ENCODE measurements at places on chromosomes 16 and 17.

- H3K27me3 ChIP-seq: peaks cover 5% of the 10 kb centered on the region
- no peaks in the 10 kb centered on the region for H3K36me3 ChIP-seq
- H3K27ac ChIP-seq: no peak overlapping the region
- no peak for DNase-seq
- no peaks in the 10 kb centered on the region for H3K4me1 ChIP-seq
Observed at GRCh38 chr16:12871784-12872183, 29.6 kb upstream of the SHISA9 start.

DNA sequence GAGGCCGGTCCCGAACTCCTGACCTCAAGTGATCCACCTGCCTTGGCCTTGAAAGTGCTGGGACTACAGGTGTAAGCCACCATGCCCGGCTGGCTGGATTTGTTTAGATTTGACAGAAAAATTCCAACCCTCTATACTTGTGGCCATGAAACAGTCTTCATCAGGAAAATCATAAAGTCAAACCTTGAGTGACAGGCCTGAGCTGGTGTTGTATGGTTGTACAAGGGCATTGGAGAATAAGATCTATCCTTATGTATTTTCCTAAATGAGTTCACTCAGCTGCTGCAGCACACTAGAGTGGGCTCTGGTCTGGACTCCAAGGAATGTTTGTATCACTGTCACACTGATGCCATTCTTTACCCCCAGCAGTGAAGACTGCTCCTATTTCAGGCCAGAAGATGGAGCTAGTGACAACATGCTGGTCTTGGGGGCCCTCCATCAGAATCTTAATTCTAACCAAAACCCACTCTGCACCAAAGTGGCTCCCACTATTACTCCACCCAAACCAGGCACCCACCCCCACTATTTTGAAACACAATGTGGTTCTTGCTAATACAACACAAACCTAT is 27.4 kb downstream of the SNX11 start:
- H3K36me3 ChIP-seq: peaks cover 3% of the 10 kb centered on the region
- H3K4me3 ChIP-seq: no peak overlapping the region
- H3K27me3 ChIP-seq: no peaks in the 10 kb centered on the region
- no peak overlapping the region for H3K27ac ChIP-seq
- no peak for DNase-seq

DNA sequence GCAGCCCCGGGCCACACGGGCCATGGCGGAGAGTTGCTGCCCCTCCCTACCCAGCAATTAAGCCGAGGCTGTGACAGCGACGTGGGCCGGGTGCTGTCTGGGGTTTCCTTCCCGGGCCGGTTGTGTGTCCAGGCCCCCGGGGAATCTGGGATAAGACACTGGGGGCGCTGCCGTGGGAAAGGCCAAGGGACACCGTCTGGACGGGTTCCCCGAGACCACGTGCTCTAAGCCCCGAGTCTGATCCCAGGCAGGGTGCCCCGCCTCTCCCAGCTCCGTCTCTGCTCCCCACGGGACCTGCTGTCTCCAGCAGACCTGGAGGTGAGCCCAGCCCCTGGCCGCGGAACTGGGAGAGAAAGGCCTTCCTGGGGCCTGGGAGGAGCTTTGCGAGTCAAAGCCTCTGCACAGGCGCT is 92.2 kb downstream of the IRX3 start:
- peaks cover 16% of the 10 kb centered on the region for H3K27me3 ChIP-seq
- H3K27ac ChIP-seq: no peak overlapping the region
- no peaks in the 10 kb centered on the region for H3K4me1 ChIP-seq
- H3K36me3 ChIP-seq: no peaks in the 10 kb centered on the region
- no peak for DNase-seq

DNA sequence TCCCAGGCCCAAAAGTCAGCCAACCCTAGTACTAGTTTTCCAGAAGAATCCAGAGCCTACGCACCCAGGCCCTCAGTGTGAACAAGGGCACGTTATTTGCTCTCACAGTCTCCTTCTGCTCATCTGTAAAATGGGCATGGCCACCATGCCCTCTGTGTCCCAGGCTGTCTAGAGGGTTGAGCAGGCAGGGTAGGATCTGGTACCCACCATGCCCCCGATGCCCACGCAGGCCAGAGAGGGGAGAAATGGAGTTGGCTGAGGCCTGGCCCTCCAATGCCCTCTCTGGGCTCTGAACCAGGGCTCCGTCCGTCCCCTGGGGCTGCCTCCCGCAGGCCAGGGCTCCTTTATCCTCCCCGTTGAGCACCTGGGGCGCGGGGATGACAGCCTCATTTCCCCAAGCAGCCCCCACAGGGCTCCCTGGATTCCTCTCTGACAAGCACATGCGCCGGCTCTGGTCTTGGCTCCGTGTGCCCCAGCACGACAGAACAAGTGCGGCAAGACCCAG is 9.1 kb upstream of the BAHCC1 start:
- peaks cover 40% of the 10 kb centered on the region for H3K27me3 ChIP-seq
- peak overlapping the region; percentile 46 for H3K4me3 ChIP-seq
- no peak overlapping the region for H3K27ac ChIP-seq
- peaks cover 6% of the 10 kb centered on the region for H3K4me1 ChIP-seq
- H3K36me3 ChIP-seq: no peaks in the 10 kb centered on the region

DNA sequence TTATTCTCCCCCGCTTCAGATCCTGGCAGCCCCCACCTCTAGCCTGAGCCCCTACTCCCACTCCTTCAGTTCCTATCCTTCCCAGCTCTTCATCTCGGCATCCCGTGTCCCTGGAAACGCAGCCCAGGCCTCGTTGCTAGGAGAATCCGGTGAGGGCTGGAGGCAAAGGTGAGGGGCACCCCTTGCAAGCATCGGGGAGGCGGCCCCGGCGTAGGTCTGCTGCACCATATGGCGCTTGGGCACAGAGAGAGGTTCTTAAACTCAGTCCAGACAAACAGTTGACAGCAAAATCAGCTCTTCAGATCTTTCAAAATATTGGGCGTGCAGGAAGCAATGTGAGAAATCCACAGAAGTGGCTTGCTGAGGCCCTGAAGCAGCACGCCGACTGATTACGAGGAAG is 15.0 kb downstream of the SLC38A8 start:
- peaks cover 39% of the 10 kb centered on the region for H3K27me3 ChIP-seq
- H3K4me3 ChIP-seq: no peak overlapping the region
- peaks cover 3% of the 10 kb centered on the region for H3K36me3 ChIP-seq
- no peak overlapping the region for H3K27ac ChIP-seq

GRCh38 chr17:78316867-78317789 is 42.7 kb downstream of the SOCS3 start:
- peak overlapping the region; percentile 36 for H3K4me3 ChIP-seq

DNA sequence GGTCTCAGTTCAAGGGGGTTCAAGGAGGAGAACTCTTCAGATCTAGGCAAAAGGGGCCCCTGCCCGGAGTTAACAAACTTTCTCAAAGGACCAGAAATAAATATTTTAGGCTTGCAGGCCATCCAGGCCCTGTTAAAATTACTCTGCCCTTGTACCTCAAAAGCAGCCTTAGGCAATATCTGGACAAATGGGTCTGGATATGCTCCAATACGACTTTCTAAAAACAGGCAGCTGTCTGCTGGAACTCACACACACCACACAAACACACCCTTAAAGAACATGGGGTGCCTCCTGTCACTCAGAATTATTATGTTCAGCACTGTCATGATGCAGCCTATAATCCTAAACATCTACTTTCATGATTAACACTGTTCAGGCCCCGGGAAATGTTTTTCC is 75.5 kb downstream of the TMEM132E start:
- H3K36me3 ChIP-seq: no peaks in the 10 kb centered on the region
- DNase-seq: no peak
- H3K4me3 ChIP-seq: no peak overlapping the region
- H3K27ac ChIP-seq: no peak overlapping the region
- H3K27me3 ChIP-seq: peaks cover 11% of the 10 kb centered on the region

- DNase-seq: no peak
- no peaks in the 10 kb centered on the region for H3K36me3 ChIP-seq
- H3K27ac ChIP-seq: no peak overlapping the region
- H3K27me3 ChIP-seq: peaks cover 9% of the 10 kb centered on the region
Observed at GRCh38 chr17:34117811-34118210, 137.3 kb upstream of the CCL2 start.

- peaks cover 90% of the 10 kb centered on the region for H3K4me1 ChIP-seq
- H3K4me3 ChIP-seq: no peak overlapping the region
- H3K36me3 ChIP-seq: no peaks in the 10 kb centered on the region
- no peaks in the 10 kb centered on the region for H3K27me3 ChIP-seq
Observed at GRCh38 chr16:17370731-17371285, 100.0 kb downstream of the XYLT1 start.

GRCh38 chr17:32976131-32976530 is 15.5 kb upstream of the SPACA3 start:
- no peaks in the 10 kb centered on the region for H3K27me3 ChIP-seq
- H3K36me3 ChIP-seq: no peaks in the 10 kb centered on the region
- H3K27ac ChIP-seq: no peak overlapping the region
- peaks cover 3% of the 10 kb centered on the region for H3K4me1 ChIP-seq
- H3K4me3 ChIP-seq: no peak overlapping the region

DNA sequence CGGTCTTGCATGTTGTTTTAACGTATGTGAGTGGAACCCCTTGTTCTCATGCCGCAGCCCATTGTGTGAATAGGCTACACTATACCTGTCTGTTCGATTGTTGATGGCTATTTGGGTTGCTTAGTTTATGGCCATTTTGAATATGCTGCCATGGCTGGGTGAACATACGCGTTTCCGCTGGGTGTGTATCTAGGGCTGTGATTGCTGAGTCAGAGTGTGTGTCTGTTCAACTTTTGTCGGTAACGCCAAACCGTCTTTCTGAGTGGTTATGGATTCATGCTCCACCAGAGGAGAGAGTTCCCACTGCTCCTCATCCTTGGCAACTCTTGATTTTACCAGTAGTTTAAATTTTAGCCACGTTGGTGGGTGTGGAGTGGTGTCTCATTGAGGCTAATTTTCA is 77.0 kb downstream of the METRNL start:
- peaks cover 3% of the 10 kb centered on the region for H3K27me3 ChIP-seq
- no peaks in the 10 kb centered on the region for H3K36me3 ChIP-seq
- peak overlapping the region; percentile 9 for H3K27ac ChIP-seq
- no peak overlapping the region for H3K4me3 ChIP-seq

DNA sequence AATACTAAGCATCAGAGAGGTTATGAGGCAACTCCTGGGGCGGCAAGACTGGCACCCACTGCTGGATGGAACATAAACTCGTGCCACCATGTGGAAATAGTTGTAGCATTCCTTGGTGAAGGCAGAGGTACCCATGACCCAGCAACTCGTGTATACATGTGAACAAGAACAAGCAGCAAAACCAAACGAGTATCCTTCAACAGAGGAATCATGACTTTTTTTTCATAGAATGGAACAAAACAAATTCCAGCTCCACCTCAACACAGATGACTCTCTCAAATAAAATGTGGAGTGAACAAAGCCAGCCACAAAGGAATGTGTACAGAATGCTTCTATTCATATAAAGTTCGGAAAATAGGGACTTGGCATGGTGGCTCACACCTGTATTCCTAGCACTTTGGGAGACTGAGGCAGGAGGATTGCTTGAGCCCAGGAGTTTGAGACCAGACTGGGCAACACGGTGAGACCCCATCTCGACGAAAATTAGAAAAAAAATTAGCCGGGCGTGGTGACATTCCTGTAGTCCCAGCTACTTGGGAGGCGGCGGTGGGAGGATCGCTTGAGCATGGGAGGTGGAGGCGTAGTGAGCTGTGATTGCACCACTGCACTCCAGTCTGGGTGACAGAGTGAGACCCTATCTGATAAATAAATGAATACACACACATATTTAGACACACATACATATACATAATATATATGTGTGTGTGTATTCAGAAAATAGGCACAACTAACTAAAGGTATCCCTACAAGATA is 35.3 kb downstream of the B9D1 start:
- no peak for DNase-seq
- no peaks in the 10 kb centered on the region for H3K4me1 ChIP-seq
- no peak overlapping the region for H3K27ac ChIP-seq
- H3K4me3 ChIP-seq: no peak overlapping the region
- H3K27me3 ChIP-seq: peaks cover 3% of the 10 kb centered on the region

- DNase-seq: peak; percentile 14
- H3K4me1 ChIP-seq: no peaks in the 10 kb centered on the region
- no peak overlapping the region for H3K4me3 ChIP-seq
- peaks cover 4% of the 10 kb centered on the region for H3K27me3 ChIP-seq
- H3K27ac ChIP-seq: no peak overlapping the region
- no peaks in the 10 kb centered on the region for H3K36me3 ChIP-seq
Observed at GRCh38 chr17:9890124-9890523, 14.9 kb downstream of the RCVRN start.

DNA sequence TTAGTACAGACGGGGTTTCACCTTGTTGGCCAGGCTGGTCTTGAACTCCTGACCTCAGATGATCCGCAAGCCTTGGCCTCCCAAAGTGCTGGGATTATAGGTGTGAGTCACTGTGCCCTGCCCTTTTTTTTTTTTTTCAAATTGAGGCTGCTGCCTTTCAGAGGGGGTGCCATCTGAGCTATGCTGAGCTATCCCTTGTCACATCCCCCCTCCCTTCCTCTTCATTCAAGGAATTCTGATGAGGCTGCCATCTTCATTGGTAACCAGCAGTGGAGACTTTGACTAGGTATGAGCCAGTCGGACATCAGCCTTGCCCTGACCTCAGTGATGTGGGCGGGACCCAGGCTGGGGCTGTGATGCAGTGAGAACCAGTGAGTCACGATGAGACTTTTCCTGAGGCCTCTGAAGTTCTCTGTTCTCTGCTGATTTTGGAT is 24.4 kb upstream of the GPT2 start:
- peak; percentile 58 for DNase-seq
- peaks cover 32% of the 10 kb centered on the region for H3K4me1 ChIP-seq
- H3K4me3 ChIP-seq: no peak overlapping the region
- no peaks in the 10 kb centered on the region for H3K27me3 ChIP-seq
- H3K36me3 ChIP-seq: no peaks in the 10 kb centered on the region

DNA sequence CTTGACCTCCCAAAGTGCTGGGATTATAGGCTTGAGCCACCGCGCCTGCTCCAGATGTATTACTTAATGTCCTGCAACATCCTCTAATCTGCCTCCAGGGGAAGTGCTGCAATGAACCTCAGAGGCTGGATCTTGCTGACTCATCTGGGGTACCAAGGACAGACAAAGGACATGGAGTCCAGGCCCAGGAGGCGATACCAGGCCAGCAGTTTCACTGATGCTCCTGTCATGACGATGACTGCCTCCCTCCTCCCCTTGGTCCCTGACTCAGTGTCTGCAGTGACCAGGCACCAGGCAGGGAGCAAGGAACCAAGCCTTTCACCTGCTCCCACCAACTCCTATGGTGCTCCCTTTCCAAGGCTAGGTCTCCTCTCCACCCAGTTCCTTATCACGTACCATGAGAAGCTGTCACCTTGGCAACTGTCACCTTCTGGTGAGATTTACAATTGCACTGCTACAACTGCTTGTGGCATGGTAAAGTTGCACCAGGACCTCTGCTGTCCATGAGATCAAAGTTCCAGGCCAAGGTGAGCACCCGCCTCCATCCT is 21.6 kb upstream of the PHOSPHO1 start:
- no peaks in the 10 kb centered on the region for H3K4me1 ChIP-seq
- no peak overlapping the region for H3K4me3 ChIP-seq
- no peak for DNase-seq
- H3K27ac ChIP-seq: no peak overlapping the region

- peak; percentile 45 for DNase-seq
- H3K36me3 ChIP-seq: no peaks in the 10 kb centered on the region
- H3K27ac ChIP-seq: peak overlapping the region; percentile 75
- H3K4me1 ChIP-seq: peaks cover 26% of the 10 kb centered on the region
Observed at GRCh38 chr16:12089492-12090150, 113.1 kb downstream of the SNX29 start.

GRCh38 chr17:67245073-67245693 is at the start of gene HELZ:
Gene HELZ, minus strand, starts transcription at chr17:67245196. Its CDS starts 26,392 bp downstream, at chr17:67218804.
- H3K4me1 ChIP-seq: peaks cover 47% of the 10 kb centered on the region
- peak; percentile 78 for DNase-seq
- peak within 1 kb of the TSS; percentile 90 for H3K4me3 ChIP-seq
- H3K36me3 ChIP-seq: peaks cover 16% of the 10 kb centered on the region
- H3K27me3 ChIP-seq: peaks cover 9% of the 10 kb centered on the region

- peaks cover 9% of the 10 kb centered on the region for H3K36me3 ChIP-seq
- no peak overlapping the region for H3K4me3 ChIP-seq
- no peak overlapping the region for H3K27ac ChIP-seq
- H3K4me1 ChIP-seq: peaks cover 8% of the 10 kb centered on the region
Observed at GRCh38 chr17:82463391-82463790, 4.8 kb downstream of the NARF start.
